Stimulated activated CD4-positive, alpha-beta T cell treated with anti-CD3 and anti-CD28 coated beads, Interleukin-2, amount 100 ng/mL, for 48 hours (primary cell): ENCODE measurements at places on chromosomes 2 and 18.

DNA sequence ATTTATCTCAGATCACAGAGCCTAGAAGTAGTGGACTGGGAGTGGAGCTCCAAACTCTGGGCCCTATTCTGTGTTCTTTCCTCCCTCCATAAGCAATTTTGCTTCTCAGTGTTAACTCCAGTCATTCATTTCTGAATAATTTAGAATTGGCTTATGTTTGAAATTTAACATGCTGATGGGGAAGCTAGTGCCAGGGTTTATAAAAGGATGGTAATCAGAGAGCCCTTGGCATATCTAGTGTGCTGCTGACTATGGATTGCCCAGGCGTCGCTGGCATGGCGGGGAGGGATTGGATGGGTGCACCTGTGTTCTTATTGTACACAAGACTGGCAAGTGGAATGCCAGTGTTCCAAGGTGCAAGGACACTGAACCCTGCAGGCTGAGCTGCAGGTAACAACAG lies 177.1 kb downstream of the ACOXL start:
- DNase-seq: no peak

GRCh38 chr2:172442072-172442895 lies 14.9 kb downstream of the ITGA6 start:
- peak; percentile 46 for DNase-seq

- no peak for DNase-seq
These were observed 46.6 kb downstream of the USP40 start for GRCh38 chr2:233519787-233520611.

DNA sequence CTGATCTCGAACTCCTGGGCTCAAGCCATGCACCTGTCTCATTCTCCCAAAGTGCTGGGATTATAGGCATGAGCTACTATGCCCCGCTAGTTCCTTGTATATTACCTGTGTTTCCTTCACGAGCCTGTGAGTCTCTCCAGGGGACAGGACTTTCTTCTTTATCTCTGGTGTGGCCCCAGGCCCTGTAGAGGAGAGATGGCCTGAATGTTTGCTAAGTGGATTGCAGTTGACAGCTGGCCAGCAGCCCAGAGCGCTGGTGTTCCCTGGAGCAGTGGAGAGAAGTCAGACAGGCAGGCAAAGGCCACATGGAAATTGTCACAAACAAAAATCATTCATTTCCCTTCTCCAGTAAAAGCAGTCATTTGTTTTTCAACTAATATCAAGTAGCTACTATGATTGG lies 17.9 kb downstream of the LPIN1 start:
- no peak for DNase-seq

DNA sequence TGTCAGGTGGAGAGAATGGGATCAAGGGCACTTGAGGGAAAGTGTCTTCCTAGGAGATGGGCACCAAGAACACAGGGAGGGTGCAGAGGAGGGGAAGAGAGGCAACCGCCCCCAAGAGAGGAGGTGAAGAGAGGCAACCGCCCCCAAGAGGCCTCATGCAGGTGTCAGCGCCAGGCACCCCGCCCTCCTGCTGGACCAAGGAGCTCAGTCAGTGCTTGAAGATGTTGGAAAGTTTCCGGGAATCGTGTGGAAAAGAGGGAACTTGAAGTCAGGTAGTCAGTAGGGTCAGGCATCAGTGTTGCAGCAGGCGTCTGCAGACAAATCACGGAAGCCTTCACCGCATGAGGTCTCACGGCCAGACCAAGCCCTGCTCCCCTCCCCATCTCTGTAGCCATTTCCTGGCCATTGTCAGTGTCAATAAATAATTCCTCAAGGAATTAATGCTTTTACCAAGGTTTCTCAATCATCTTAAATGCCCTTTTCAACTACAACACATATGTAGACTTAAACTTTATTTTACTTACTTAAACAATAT lies 353.1 kb downstream of the EIPR1 start:
- no peak for DNase-seq

DNA sequence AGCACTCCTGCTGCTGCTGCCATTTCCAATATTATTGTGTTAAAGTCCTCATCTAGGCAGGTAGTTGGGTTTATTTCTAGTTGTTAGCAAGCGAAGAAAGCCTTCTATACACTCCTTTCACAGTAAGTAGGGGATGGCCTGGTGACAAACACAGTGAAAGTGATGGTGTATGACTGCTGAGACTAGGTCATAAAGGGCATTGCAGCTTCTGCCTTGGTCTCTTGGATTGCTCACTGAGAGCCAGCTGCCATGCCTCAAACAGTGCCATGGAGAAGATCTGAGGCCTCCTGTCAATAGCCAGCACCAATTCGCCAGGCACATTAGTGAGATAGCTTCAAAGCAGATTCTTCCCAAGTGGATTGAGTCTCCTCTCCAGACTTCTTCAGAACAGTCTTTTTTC lies 27.6 kb upstream of the MSTN start:
- no peak for DNase-seq

GRCh38 chr18:27685807-27686412 lies 491.0 kb downstream of the CDH2 start:
- peak; percentile 1 for DNase-seq

- no peak for DNase-seq
These were observed 97.6 kb downstream of the WDR7 start for GRCh38 chr18:56748698-56749268.

DNA sequence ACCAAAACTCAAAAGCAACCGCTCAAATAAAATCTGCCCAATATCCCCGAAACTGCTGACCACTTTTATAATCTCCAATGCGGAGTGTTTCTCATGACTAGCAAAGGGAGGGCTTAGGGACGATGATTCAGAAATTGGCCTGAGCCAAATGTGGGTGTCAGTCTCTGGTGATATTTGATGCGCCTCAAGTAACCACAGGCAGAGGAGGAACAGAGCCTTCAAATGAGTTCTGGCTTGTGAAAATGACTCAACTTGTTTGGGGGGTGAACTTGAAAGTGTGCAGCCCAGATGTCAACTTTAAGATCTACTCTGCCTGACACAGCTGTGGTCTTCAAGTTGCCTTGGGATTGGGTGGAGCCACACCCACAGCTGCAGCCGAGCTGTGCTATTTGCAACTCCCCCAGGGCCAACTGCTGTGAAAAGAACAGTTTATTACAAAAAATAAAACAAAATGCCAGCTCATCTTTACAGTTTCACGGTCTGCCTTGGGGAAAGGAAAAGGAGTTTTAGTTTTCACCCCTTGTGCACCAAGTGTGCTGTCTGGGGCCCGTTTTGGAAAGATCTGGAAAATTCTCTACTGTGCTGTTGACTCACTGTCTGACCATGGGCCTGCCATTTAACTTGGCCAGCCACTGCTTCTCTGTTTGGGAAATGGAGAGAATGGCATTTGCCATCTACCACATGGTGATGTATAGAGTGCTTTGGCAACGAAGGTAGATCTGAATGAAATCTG lies 222.1 kb downstream of the MTX2 start:
- DNase-seq: no peak

DNA sequence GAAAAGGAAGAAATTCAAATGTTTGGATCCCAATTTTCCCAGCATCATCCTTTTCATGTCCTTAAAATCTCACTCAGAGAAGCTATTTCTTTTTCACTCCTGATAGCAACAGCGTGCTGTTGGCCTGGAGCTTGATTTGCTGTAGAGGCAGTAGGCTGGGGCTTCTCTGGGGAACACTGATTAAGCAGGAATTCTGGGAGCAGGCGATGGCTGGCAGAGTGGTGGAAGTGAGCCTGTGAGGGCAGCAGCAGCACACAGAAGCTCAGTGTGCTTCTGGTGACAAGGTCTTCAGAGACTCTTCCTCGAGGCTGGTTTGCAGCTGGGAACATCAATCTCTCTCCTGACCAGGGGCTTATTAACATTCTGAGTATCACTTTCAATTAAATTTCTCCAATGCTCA lies 284.6 kb downstream of the DPP10 start:
- DNase-seq: no peak

DNA sequence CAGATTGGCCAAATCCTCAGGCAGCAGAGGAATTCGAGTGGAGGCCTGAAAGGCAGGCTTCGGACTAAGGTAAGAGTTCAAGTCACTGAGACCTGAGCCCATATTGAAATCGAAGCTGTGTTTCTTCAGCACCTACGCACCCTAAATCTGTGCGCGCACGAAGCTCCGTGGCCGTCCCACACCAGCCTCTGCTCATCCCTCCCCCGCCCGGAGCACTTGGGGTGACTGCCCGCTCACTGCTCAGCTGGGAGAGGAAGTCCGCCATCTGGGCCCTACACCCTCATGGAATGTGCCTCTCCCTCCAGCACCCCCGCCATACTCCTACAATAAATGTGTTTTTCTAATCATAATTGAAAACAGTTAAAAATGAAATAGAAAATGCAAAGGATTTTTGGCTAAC lies 734.5 kb downstream of the GALR1 start:
- no peak for DNase-seq
